ENCODE measurements at places on chromosomes 7 and 10. TPM values are rescaled to one million over a fixed set of nuclear protein-coding genes. Genes with fewer than 3 reads are reported as not detected.

MRLN gene
- total RNA-seq, result not detected

DRGX gene
- 0.32 TPM for total RNA-seq

MBL2 gene
- total RNA-seq, result not detected

AVL9 gene
- 50.9 TPM for total RNA-seq

SHOC2 gene
- total RNA-seq, result 57.3 TPM

CXCL12 gene
- 6.8 TPM for total RNA-seq

- no peak for DNase-seq
- no peak overlapping the region for H3K4me3 ChIP-seq
- H3K27ac ChIP-seq, result no peak overlapping the region
- H3K36me3 ChIP-seq, result no peaks in the 10 kb centered on the region
Measured at GRCh38 chr10:124622866-124623536, 121.2 kb downstream of the FAM53B start.

DNA sequence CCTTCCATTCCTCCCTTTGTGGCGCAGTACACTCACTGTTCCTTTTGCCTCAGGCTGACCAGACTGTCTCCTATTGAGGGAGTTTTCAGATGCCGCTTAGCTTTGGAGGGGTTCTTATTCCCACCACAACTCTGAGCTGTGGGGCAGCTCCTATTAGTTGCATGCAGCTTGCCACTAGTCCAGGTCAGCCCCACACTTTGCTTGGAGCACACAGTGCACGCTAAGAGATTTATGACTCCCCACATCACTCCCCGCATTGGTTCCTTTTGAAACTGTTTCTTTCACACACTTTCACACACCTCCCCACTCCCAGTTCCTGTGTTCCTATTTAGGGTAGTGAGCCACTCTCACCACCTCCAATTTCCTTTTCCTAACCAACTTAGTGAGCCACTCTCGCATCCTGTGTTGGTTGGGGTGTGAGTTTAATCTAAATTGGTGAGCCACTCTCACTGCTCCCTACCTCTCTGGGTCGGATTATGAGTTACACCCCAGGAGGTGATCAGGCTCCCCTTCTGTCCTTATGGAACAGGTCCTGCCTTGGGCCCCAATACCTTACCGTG is 10.4 kb upstream of the ZNF485 start:
- no peaks in the 10 kb centered on the region for H3K36me3 ChIP-seq
- no peak for DNase-seq
- H3K27ac ChIP-seq, result no peak overlapping the region
- no peaks in the 10 kb centered on the region for H3K27me3 ChIP-seq
- no peaks in the 10 kb centered on the region for H3K4me1 ChIP-seq
- no peak overlapping the region for H3K4me3 ChIP-seq

GRCh38 chr7:17037356-17037755 is 155.6 kb upstream of the AGR3 start:
- H3K27me3 ChIP-seq, result no peaks in the 10 kb centered on the region
- no peak for DNase-seq
- no peak overlapping the region for H3K4me3 ChIP-seq
- H3K27ac ChIP-seq, result no peak overlapping the region

- DNase-seq, result no peak
- no peaks in the 10 kb centered on the region for H3K36me3 ChIP-seq
- H3K4me1 ChIP-seq, result peaks cover 83% of the 10 kb centered on the region
- H3K27me3 ChIP-seq, result no peaks in the 10 kb centered on the region
- no peak overlapping the region for H3K27ac ChIP-seq
Measured at GRCh38 chr10:96584035-96584434, 2.8 kb downstream of the TM9SF3 start.

DNA sequence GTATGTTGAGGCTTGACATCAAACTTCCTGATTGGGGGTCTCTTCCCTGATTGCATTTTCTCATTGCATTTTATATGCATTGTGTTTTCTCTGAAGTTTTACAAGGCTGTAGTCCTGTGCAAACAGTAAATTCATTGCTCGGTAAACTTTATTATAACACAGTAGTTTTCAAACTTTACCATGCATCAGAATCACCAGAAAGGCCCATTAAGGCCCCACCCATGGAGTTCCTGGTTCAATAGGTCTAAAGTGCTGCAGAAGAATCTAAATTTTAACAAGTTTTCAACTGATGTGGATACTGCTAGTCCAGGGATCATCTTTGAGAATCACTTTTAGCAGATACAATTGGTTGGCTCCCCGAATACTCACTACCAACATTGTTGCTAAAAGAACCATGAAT is 634.7 kb upstream of the LRRTM3 start:
- no peak overlapping the region for H3K27ac ChIP-seq
- H3K36me3 ChIP-seq, result no peaks in the 10 kb centered on the region
- no peak overlapping the region for H3K4me3 ChIP-seq
- no peaks in the 10 kb centered on the region for H3K27me3 ChIP-seq

DNA sequence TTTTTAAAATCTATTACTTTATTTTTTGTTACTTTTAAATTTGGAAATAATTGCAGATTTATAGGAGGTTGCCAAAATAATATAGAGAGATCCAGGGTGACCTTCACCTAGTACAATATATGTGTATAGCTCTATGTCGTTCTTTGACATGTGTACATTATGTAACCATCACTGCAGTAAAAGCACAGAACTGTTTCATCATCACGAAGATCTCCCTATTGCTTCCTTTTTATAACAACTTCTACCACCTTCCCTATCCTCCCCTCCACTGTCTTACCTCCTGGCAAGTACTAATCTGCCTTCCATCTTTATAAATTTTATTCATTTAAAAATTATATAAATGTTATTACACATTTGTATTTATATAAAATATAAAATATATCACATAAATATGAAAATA is 251.0 kb downstream of the AUTS2 start:
- no peak for DNase-seq
- no peak overlapping the region for H3K27ac ChIP-seq
- no peak overlapping the region for H3K4me3 ChIP-seq
- no peaks in the 10 kb centered on the region for H3K27me3 ChIP-seq

GRCh38 chr7:26284995-26285632 is 6.5 kb upstream of the SNX10 start:
- no peaks in the 10 kb centered on the region for H3K36me3 ChIP-seq
- no peaks in the 10 kb centered on the region for H3K27me3 ChIP-seq
- H3K4me3 ChIP-seq, result no peak overlapping the region
- no peaks in the 10 kb centered on the region for H3K4me1 ChIP-seq

DNA sequence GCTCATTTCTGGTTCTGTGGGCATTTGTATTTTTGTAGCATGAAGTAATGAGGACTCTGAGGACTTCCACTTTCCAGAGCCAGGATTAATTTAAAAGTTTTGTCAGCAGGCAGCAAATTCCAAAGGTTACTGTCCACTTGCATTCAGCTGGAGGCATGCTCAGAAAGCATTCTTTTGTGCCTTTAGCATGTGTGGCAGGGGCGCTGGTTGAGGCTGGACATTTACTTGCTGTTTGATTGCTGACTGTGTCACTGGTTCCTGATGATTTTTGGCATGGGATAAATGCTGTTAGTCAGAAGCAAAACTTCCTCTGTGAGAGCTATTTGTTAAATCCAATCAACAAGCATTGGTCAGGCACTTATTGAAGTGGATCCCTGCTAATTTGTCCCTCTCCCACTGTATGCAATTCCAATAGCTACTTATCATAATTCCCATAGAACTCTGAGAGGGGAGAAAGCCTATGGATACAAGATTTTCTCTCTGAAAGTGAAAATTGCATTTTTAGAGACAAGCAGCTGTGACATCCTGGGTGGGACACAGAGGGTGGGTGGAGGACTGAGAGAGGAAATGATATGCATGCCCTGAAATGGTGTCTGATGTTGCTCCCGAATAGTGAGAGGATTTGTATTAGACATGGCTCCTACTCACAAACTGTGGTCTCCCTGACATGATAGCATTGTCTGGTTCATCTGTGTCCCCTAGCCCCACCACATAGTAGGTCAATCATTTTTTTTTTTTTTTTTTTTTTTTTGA is 161.2 kb upstream of the WDR11 start:
- H3K27me3 ChIP-seq, result no peaks in the 10 kb centered on the region
- H3K4me1 ChIP-seq, result no peaks in the 10 kb centered on the region
- H3K4me3 ChIP-seq, result no peak overlapping the region
- H3K27ac ChIP-seq, result no peak overlapping the region

GRCh38 chr10:12703126-12703525 is 298.4 kb downstream of the CCDC3 start:
- no peak for DNase-seq
- H3K4me1 ChIP-seq, result peaks cover 50% of the 10 kb centered on the region
- H3K36me3 ChIP-seq, result no peaks in the 10 kb centered on the region
- no peak overlapping the region for H3K27ac ChIP-seq
- H3K27me3 ChIP-seq, result no peaks in the 10 kb centered on the region

DNA sequence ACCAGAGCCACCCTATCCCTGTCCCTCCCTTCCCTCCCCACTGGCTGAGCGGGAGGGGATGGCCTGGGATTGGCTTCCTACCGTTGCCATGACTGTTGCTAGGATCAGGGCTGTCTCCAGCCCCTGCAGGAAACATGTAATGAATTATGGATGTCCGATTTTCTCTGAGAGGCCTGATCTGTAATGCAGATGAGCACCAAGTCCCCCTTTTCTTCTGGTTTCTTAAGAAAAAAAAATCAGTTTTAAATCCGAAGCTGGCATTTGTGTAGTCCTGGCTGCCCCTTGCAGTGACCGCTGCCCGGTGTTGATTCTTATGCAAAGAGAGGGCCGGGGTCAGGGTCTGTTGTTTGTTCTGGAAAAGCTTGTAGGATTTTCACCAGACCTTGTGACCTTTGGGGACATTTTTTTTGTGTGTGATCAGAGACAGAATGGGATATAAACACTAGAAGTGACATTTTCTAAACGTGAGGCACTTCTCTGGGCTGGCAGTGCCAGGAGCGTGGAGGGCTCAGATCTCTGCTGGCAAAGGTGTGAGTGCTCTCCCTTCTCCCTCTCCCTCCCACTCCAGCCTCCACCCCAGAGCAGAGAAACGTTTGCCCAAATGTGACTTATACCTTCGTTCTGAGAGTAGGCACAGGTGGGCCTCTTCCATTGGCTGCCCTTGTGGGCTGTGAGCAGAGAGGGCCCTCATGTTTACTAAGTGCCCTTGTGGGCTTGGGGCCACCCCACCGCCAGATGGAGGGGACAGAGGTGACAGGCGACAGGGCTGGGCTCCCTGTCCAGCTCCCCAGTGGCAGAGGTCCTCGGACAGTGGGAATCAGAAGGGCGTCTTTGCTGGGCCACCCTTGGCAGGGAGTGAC is 127.5 kb downstream of the DNAJB6 start:
- DNase-seq, result no peak
- no peaks in the 10 kb centered on the region for H3K36me3 ChIP-seq
- H3K4me3 ChIP-seq, result no peak overlapping the region
- peaks cover 28% of the 10 kb centered on the region for H3K27me3 ChIP-seq
- H3K4me1 ChIP-seq, result no peaks in the 10 kb centered on the region
- H3K27ac ChIP-seq, result no peak overlapping the region

DNA sequence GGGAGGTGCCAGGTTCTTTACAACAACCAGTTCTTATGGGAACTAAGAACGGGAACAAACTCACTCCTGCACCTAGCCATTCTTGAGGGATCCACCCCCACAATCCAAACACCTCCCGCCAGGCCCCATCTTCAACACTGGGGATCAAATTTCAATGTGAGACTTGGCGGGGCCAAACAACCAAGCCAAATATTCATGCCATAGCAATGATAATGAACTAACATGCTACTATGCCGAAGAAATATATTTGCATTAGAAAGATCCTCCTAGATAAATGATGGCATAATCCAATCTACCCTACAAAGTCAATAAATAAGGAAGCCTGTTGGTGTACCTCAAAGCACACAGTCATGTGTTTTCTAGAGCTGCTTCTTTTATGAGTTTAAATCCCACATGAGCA is 57.6 kb downstream of the CCDC71L start:
- H3K27ac ChIP-seq, result no peak overlapping the region
- H3K4me1 ChIP-seq, result no peaks in the 10 kb centered on the region
- no peaks in the 10 kb centered on the region for H3K27me3 ChIP-seq
- DNase-seq, result no peak

GRCh38 chr10:25457552-25457951 is 282.8 kb downstream of the GPR158 start:
- H3K27ac ChIP-seq, result no peak overlapping the region
- H3K27me3 ChIP-seq, result no peaks in the 10 kb centered on the region
- DNase-seq, result no peak
- H3K36me3 ChIP-seq, result no peaks in the 10 kb centered on the region

DNA sequence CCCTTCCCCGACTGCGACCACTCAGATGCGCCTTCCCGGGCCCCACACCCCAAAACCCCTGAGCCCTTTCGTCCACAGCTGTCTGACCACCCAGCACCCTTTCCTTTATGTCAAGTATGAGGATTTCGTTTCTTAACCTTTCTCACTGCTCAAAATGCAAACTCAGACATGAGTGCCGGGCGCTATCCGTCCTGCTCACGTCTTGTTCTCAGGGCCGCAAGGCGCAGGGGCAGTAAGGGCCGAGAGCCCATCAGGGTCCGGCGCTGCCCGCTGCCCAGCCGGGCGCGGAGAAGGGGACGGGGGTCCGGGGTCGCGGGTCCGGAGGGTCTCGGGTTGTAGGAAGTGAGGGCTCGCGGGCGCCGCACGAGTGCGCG is 670 bp upstream of the RBM33 start:
- DNase-seq, result no peak
- H3K4me3 ChIP-seq, result peak overlapping the region; percentile 98
- no peaks in the 10 kb centered on the region for H3K27me3 ChIP-seq
- H3K4me1 ChIP-seq, result peaks cover 5% of the 10 kb centered on the region

DNA sequence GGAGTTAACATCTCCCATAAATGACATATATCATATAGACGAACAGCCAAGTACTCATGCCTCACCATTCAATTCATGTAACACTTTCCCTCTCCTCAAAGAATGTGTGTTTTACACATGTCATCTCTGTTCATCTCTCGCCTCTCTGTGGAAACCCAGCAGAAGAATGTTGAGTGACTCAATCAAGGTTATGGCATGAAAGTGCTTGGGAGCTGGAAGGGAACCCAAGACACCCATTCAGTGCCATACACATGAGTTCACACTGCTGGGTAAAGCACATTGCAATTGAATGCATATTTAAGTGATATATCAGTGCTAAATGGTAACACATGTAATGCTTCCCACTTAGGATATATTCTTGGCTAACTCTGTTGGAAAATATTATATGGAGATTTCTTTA is 322.9 kb downstream of the PTEN start:
- no peaks in the 10 kb centered on the region for H3K36me3 ChIP-seq
- H3K4me3 ChIP-seq, result no peak overlapping the region
- DNase-seq, result no peak
- no peaks in the 10 kb centered on the region for H3K4me1 ChIP-seq
